ENCODE measurements at places on chromosomes 1 and 21.

DNA sequence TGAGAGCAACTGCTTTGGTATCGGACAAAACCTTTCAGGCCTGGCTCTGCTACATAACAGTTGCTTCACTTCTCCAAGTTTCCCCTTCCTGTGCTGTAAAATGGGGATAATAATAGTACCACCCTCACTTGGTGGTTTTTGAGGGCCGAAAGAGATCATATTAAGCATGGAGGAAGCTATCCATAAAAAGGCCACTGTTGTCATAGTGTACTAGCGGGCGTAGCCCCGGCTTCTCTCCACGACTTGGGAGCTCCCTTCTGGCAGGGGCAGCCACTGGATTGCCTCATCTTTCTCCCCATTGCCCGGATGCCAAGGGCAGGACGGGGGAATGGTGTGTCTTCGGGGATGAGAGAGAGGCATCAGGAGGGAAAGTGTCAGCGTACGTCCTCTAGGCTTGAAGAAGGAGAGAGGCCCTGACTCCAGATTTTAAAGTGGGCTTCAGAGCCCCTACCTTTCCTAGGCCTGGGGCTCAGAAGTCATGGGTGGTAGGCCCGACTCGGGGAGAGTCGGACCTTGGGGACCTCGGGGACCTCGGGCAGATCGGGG lies 548 bp upstream of the MFSD2A start:
- peak; percentile 90 for DNase-seq

DNA sequence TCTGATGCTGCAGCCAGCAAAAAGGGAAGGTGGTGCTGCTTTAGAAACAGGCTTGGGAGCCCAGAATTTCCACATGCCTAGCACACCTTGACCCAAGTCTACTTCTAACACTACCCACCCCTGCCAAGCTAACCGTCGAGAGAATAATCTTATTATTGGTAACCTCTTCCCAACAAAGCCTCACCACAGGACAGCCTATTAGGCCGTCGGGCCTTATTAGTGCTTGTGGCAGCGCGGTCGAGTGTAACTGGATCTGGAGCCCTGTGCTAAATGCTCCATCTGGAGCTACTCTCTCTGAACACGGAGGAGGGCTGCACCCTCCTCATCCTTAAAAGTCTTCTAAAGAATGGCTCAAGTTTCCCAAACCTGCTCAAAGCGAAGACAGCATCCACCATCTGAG lies 165.5 kb upstream of the NFIA start:
- no peak for DNase-seq

DNA sequence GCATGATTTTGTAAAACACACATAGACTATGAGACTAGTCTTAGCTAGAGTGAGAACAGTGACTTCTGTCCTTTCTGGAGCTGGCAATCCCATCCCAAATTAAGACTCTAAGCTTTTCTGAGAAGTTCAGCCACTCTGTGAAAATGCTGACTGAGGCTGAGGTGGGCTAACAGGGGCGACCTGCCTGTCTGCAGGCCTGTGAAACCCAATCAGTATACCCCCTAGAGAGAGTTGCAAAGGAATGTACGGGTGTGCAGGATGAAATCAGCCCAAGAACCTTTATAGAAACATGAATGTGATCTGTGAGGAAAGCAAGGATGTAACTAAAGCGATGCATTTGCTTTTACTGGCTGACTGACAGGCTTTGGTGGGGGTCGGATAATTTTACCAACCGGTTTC lies 16.0 kb upstream of the TBX15 start:
- DNase-seq = no peak

GRCh38 chr1:85438353-85438752 lies 26.6 kb downstream of the DDAH1 start:
- no peak for DNase-seq

DNA sequence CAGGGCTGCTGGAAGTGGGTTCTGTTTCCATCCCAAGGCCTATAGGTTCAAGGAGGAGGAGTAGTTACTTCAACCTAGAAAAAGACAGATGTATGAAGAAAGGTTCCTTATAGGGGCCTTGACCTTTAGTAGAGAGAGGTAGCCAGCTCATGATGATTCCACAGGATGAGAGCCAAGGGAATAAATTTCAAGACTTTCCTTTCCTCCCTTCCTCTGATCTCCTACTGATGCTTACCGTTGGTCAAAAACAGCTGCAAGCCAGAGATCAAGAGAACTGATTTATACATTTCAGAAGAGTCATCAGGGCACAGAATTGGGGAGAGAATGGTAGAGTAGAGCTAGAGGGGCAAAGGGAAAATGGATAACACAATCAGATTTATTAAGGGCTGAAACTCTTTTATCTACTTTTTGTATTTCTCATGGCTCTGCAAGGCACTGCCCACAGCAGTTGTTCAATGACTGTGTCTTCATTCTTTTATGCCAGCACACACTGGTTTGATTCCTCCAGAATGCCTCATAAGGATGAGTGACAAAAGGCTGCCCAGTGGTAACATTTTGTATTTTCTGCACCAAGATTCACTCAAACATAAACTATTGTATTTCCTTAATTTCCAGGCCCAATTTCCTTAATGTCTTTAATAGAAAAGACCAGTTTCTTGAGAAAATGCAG lies 37.4 kb downstream of the AK5 start:
- DNase-seq = no peak

- DNase-seq = peak; percentile 63
Measured at GRCh38 chr1:89635825-89636815, 3.2 kb downstream of the LRRC8C start.

DNA sequence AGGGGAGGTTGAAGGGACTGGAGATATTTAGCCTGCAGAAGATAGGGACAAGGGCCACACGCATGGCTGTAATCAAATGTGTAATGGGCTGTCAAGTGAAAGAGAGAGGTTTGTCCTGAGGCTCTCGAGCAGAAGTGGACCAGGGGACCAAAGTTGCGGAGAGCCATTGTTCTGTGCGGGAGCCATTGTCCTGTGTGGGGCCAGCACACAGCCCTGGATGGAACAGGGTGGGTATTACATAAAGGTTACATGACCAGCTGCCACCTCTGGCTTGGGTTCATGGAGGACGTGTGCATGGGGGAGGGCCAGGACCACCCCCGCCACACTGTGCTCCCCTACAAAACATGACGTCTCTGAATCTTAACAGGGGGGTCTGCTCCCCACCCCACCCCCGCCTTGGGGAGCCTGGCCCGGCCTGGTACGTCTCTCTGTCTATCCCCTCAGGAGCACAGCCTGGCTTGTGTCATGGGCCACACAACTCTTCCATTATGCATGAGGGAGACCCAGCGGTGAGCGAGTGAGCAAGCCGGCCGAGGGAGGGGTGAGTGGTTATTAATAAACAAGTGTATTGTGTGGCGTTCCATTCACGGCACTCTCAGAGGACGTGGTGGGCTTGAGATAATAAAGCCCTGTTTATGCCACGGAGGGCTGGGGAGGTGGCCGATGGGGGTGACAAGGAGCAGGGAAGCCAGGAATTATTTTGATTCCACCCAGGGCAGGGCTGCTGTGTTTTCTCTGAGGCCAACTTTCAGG lies at the start of gene NFASC:
Gene NFASC (plus strand): TSS at position 703 of the 753 bp plus-strand sequence. CDS start 73,454 bp downstream, outside the sequence.
- DNase-seq = no peak

- no peak for DNase-seq
Measured at GRCh38 chr1:62997884-62998283, 214.0 kb downstream of the ATG4C start.

DNA sequence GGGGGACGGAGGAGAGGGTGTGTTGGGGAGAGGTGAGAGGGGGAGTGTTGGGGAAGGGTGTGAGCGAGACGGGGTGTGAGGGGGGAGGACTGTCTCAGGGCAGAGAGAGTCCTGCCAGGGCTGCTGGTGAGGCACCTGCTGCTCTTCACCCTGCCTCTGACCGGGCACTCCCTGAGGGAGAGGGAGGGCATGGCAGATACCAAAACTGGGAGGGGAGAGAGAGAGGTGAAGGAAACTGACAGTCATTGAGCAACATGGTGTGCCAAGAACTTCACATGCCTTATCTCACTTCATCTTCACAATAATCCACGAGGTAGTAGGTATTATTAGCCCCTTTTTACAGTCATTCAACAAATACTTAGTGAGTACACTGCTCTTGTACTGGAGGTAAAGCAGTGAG lies 61.3 kb upstream of the ARTN start:
- DNase-seq = no peak

GRCh38 chr1:235270625-235271024 lies 57.4 kb downstream of the ARID4B start:
- peak; percentile 61 for DNase-seq

DNA sequence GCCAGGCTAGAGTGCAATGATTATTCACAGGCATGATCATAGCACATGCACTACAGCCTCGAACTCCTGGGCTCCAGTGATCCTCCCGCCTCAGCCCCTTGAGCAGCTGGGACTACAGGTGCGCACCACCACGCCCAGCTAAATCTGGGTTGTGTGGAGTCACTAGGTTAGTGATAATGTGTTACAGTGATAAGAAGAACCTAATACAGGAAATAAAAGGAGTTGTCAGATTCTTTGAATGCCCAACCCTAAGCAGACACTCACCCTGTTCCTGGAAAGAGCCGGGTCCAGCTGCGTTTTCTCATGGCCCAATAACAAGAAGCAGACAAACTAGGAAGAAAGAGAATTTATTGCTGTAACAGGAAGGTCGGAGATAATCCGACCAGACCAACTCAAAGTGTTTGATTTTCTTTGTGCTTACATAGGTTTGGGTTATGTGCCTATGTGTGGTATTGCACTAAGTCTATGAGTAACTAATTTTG lies 8.8 kb downstream of the IFNGR2 start:
- no peak for DNase-seq

- peak; percentile 15 for DNase-seq
Measured at GRCh38 chr1:210132582-210132981, 100.0 kb upstream of the SERTAD4 start.

GRCh38 chr1:17498214-17498613 lies 41.3 kb upstream of the ARHGEF10L start:
- no peak for DNase-seq

Measured in suppressor macrophage treated with lipopolysaccharide for 1 hour (primary cell).